ENCODE measurements at places on chromosomes 2 and 18. TPM values are rescaled to one million over a fixed set of nuclear protein-coding genes. Genes with fewer than 3 reads are reported as not detected.

Gene GPR39
- total RNA-seq: 0.98 TPM

Gene WDSUB1
- total RNA-seq: 3.8 TPM

Gene SCN9A
- 2.6 TPM for total RNA-seq

Gene ONECUT2
- total RNA-seq: under 0.01 TPM

Gene ITPRIPL1
- 0.75 TPM for total RNA-seq

Gene C2orf80
- total RNA-seq: not detected

Gene EFEMP1
- total RNA-seq: 4,421 TPM

Gene SPR
- 32.2 TPM for total RNA-seq

Gene RBM43
- 3.9 TPM for total RNA-seq

Gene KCNJ13
- not detected for total RNA-seq

Gene PTH2R
- total RNA-seq: not detected

Gene RPE
- total RNA-seq: 58.6 TPM

Gene HYCC2
- 7.4 TPM for total RNA-seq

Gene RIT2
- total RNA-seq: not detected

Gene SETBP1
- 3.3 TPM for total RNA-seq

Gene AGXT
- not detected for total RNA-seq

Gene GALNT5
- 73.1 TPM for total RNA-seq

Gene CNDP2
- total RNA-seq: 53.2 TPM

Gene UCN
- 0.30 TPM for total RNA-seq

Gene CNTNAP5
- not detected for total RNA-seq

Gene LOXL3
- 62.8 TPM for total RNA-seq

Gene STARD6
- total RNA-seq: not detected

Gene TMEM169
- total RNA-seq: 0.47 TPM

Gene PDIA6
- 348 TPM for total RNA-seq

Gene ALLC
- not detected for total RNA-seq

Gene SP5
- total RNA-seq: not detected

Gene TEX44
- total RNA-seq: not detected

Gene MYL1
- not detected for total RNA-seq

Gene KCNS3
- total RNA-seq: 0.70 TPM

Measured in smooth muscle cell of the coronary artery (primary cell).